ENCODE measurements at places on chromosomes 11 and 22.

DNA sequence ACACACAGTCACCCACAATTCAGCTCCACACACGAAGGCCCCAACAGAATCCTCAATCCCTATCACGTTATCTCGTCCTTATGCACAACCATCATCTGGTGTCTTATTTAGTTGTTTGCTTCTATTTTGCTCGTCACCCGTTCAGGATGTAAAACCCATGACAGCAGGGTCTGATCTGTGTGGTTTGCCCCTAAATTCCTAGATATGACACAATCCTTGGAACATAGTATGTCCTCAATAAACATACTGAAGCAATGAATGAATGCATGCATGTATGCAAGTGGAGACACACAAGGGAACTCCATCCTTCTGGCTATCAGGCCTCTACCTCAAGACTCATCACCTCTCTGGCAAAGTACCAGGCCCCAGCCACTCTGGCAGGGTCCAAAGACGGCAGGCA is 20.2 kb downstream of the STARD10 start:
- DNase-seq, result no peak

DNA sequence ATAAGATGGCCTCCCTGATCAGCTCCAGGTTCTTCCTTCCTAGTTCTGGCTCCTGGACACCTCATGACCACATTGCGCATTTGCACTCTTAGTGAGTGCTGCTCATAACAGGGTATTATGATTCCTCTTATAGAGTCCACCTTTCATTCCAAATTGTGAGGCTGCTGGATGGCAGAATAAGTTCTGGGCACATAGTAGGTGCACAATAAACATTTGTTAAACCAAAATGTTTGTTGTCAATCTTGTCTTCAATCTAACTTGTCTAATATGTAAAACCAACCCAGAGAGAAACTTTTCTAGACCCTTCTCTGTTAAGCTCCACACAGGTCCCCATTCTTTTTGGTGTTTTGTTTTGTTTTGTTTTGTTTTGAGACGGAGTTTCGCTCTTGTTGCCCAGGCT is 22.6 kb upstream of the ZBTB16 start:
- no peak for DNase-seq

DNA sequence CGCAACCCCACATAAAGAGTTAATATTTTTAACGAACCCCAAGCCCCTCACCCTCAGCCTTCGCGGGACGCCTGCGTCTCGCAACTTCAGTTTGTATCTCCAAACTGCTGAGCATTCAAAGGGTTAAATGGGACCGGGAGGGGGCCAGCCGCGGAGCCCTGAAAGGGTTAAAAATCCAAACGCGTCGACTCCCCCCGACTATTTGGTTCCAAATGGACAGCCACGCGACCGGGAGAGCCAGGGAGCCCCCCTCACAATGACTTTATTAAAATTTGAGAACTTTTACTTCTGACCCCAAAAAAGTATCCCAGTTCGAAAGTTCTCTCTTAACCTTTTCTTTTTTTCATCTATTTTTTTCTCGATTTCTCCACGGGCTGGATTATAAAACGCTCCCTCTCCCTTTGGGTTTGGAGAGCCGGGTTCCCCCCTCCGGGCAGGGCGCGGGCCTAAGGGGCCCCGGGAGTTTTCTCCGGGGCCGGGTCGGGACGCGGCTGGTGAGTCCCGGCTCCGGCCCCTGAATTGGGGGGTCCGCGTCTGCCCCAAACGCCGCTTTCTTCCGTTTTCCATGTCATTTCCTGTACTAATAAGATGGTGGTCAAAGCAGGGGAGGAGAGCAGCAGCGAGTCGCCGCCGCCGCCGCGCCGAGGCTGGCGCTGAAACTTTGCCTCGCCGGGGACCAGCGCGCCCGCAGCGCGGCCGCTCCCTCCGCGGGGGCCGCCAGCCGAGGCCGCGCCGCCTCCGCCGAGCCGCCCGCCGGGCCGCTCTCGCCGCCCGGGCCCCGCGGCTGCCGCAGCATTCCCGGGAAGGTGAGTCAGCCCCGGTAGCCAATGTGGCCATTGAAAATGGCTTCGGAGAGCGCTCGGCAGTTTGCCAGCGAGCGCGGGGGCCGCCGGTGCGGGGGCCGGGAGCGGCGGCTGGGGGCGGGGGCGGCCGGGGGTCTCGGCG is at the start of gene PRDM11:
Gene PRDM11 (plus strand): TSS at position 568 of the 945 bp plus-strand sequence. CDS start 35,128 bp downstream, outside the sequence.
- DNase-seq, result peak; percentile 65

DNA sequence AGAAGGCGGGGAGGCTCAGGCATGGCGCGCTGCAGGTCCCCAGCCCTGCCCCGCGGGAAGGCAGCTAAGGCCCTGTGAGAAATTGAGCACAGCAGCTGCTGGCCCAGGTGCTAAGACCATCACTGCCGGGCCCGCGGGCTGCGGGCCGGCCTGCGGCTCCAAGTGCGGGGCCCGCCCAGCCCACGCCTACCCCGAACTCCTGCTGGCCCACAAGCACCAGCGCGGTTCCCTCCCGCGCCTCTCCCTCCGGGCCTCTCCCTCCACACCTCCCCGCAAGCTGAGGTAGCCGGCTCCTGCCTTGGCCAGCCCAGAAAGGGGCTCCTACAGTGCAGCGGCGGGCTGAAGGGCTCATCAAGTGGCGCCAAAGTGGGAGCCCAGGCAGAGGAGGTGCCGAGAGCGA is 4.6 kb upstream of the RDX start:
- DNase-seq, result no peak

- no peak for DNase-seq
These were observed at the start of gene LIF for GRCh38 chr22:30245985-30246813. Gene LIF (minus strand): TSS chr22:30246759. CDS start chr22:30246695, 64 bp downstream.

DNA sequence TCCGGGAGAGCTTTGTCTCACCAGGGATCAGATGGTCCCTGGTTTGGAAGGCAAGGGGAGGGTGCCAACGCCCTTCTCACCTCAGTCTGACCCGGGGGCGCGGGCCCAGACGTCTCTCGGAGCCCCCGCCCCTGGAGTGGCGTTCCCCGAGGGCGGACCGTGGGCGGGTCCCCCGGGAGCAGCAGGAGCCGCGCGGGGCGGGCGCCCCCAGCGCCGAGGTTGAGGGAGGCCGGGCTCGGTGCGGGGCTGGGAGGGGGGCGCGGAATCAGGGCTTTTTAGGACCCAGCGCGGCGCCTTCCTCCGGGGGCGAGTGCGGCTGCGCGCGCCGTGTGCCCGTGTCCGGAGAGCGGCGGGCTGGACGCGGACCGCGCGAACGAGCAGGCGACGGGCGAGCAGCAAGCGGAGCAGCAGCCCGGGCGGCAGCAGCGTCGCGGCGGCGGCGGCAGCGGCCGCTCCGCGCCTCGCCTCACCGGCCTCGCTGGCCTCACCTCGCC is at the start of gene KCNC1:
Gene KCNC1 (plus strand): TSS at position 364 of the 494 bp plus-strand sequence. CDS start 1,222 bp downstream, outside the sequence.
- DNase-seq, result no peak

GRCh38 chr11:124115782-124116616 is 749 bp downstream of the VWA5A start:
- DNase-seq, result no peak

DNA sequence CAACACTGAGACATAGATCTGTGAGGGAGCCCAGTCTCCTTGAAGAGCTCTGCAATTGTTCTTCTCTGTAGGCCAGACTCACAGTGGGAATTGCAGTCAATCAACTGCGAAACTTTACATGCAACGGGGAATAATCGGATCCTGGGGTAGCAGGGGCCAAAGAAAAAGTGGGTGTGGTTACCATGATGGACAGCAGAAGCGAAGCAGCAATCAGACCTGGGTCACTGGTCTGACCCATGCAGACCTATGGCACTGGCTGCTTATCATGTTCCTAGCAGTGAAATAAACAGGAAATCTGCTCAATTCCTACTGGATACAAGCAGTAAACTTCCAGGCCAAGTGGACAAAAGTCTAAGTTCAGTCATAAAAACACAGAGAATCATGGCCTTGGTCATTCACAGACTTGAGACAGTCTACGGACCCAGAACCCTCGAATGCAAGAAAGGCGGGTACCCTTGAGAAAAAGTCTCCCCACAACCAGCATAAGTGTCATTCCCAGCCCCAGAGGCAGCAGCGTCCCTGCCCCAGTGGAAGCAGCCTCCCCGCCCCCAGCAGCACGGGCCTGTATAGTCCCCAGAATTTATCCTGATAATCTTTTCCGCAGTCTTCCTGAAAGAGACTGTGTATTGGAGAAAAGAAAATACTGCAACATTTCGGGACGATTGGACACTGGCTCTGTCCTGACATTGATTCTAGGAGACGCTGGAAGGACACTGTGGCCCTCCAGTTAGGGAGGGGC is 34.6 kb downstream of the ASCL2 start:
- no peak for DNase-seq

DNA sequence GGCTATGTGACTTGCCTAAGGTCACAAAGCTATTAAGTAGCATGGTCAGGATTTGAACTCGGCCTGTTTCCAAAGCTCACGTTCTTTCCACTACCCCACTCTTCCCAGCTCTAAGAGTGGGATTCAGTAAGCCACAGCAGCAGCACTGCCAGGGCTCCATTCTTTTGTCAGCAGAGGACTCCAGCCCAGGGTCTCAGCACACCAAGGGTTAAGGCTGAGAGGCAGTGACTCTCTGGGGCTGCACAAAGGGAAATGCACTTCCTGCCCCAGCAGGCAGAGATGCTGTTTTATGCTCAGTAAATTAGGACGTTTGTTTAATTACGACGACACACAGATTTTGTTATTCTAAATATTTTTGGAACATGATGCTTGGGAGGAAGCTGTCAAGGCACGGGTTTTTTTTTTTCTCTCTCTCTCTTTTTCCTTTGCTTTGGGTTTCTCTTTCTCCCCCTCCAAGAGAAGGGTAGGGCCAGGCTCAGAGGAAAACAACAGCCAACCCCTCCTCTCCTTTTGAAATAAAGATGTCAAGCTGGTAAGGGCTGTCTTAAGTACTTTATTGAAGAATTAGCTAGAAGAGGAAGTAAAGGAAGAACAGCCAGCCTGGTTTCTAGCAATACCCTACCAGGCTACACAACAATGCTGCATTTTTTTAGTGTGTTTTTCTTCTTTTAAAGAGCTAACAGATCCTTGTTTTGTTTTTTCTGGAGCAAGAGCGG is 2.8 kb downstream of the MYH9 start:
- peak; percentile 51 for DNase-seq

- peak; percentile 46 for DNase-seq
These were observed 66.1 kb downstream of the SLC36A4 start for GRCh38 chr11:93131709-93132108.

DNA sequence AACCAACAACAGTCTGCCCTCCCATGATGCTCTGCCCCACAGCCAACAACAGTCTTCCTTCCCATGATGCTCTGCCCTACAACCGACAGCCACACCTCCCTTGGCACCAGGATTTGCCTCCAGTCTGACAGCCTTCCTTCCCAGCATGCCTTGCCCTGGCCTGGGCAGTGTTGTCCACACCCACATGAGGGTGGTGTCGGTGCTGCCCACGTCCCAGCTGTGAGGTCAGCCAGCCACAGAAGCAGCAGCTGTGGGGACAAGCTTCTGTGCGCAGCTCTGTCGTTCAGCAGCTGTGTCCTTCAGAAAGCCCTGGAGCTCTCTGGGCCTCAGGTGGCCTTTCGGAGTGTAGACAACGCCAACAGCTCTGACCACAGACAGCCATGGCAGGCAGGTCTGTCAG is 1378.9 kb downstream of the BRD1 start:
- no peak for DNase-seq

DNA sequence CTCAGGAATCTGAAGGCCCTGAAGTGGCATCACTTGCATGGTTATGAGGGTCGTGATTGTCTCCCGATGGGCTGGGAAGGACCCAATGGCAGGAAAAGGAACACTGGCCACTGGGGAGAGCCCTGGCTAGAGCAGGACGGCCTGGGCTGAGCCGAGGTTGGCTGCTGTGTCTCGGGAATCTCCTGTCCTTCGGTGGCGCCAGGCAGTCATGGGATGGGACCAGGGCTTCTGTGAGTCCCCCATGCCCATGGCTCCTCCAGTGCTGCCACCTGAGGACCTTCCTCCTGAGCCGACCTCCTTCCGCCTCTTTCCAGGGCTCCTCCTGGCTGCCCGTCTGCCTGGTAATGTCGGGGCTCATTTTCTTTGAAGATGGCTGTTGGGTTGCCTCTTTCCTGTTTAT is 1394.0 kb downstream of the BRD1 start:
- DNase-seq, result no peak

GRCh38 chr11:36253238-36253637 is 36.0 kb downstream of the COMMD9 start:
- DNase-seq, result no peak

GRCh38 chr11:72805216-72805615 is 9.0 kb upstream of the ATG16L2 start:
- peak; percentile 88 for DNase-seq

DNA sequence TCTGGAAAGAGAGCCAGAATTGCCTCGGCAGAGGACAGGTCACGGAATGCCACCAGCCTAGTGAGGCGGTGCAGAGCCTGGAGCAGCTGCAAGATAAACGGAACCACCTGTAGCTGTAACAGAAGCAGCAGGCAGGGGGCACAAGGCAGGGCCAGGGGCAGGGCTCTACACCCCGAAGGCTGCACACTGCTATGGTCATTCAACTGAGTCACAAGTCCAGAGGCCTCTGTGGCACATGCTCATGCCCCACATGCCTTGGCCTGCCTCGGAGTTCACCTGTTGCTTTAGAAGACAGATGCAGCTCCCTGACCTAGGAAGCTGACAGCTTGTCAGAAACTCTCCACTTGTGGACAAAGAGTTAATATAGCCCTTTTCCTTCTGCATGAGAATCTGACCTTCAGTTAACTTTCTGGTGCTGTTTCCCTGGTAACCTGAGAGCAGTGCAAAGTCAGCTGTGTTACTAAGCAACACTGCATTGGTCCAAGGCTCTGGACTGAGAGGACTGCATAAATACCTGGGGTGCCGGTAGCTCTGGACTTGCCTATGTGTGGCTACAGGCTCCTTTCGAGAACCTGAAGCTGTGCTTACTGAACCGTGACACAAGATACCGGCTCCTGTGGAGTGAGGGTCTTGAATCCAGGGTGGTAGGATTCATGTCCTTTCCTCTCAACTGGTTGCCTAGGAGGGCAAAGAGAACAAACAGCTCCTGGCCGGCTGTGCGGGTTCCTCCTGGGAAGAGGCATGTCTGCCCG is 10.5 kb downstream of the COMMD9 start:
- DNase-seq, result no peak

- DNase-seq, result no peak
These were observed 5.6 kb downstream of the OTOG start for GRCh38 chr11:17552392-17553248.

GRCh38 chr22:40452730-40453487 is 82.5 kb downstream of the SGSM3 start:
- DNase-seq, result no peak

GRCh38 chr22:33440756-33441155 is 382.6 kb upstream of the SYN3 start:
- no peak for DNase-seq

DNA sequence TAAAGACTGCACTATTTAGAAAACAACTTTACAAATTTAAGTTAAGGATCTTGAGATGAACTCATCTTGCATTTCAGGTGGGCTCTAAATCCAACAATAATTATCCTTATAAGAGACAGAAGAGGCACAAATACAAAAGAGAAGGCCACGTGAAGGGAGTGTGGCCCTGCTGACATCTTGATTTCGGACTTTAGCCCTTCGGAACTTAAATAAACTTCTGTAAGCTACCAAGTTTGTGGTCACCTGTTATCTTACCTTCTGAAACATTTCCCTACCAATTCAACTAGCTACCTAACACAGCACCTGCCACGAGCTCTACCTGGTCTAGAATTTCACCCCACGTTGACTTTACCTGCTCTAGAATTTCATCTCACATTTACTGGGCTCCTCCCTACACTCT is 42.9 kb upstream of the ARHGAP32 start:
- no peak for DNase-seq

GRCh38 chr11:77472991-77473800 is 698 bp downstream of the PAK1 start:
- peak; percentile 49 for DNase-seq

- DNase-seq, result no peak
These were observed 267.2 kb downstream of the NTM start for GRCh38 chr11:131637469-131638175.

GRCh38 chr22:42922374-42923191 is 65.5 kb upstream of the ARFGAP3 start:
- DNase-seq, result peak; percentile 81

GRCh38 chr11:120629407-120630080 is 118.0 kb downstream of the GRIK4 start:
- DNase-seq, result no peak

All from NB4 (cell line).